ENCODE measurements at places on chromosomes 16 and 17.

DNA sequence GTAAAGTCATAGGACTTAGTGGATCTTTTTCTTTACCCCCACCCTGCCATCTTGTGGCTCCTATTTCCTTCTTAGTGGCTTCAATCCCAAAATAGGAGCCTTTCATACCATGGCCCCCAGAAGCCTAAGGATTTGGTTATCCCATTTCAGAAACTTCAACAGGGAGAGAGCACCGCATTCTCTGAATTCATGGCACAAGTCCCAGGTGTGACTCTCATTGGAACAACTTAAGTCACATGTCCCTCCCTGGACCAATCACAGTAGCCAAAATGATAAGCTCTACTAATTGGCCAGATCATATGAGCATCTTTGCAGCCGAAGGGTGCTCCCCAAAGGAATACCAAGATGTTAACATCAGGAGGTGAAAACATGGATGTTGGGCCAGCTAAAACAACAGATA, 43.2 kb downstream of the AXIN2 start:
- DNase-seq = no peak

DNA sequence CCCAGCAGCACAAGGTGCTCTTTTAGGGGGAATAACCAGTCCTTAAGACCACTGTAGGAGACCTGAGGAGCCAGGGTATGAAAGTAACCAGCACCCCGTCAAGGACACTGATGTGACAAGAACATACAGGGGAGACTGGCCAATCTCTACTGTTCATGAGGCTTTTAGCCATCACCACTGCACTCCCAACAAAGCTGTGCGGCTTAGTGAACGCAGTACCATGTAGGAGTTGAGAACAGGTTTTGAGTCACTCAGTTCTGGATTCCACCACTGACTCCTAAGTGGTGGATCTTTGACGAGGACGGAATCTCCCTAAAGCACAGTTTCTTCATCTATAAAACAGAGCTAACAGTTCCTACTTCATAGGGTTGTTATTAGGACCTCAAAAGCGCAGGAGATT, 26.8 kb downstream of the COG4 start:
- no peak for DNase-seq

GRCh38 chr17:12730931-12731521, 58.3 kb upstream of the ARHGAP44 start:
- no peak for DNase-seq

GRCh38 chr17:13024526-13025257, 6.9 kb upstream of the ELAC2 start:
- DNase-seq = no peak

DNA sequence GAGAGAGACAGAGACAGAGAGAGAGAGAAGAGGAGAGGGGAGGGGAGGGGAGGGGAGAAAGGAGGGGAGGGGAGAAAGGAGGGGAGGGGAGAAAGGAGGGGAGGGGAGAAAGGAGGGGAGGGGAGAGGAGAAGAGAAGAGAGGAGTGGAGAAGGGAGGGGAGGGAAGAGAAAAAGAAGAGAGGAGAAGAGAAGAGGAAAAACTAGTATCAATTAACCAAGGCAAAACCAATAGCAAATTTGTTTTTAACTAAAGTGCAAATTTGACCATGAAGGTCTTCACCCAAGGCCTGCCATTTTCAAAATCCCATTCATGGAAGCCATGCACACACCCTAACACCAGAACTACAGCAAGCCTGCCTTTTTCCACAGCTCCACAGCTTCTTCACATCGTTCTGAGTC, 16.6 kb downstream of the GRIN2A start:
- no peak for DNase-seq

DNA sequence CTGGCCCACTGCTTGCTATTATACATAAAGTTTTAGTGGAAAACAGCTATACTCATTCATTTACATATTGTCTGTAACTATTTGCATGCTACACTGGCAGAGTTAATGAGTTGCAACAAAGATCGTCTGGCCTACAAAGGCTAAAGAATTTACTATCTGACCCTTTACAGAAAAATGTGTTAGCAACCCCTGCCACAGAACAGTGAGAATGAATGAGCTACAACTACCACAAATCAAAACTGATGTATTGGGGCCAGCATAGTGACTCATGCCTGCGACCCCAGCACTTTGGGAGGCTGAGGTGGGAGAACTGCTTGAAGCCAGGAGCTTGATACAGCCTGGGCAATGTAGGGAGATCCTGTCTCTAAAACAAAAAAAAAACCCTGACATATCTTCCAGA, 92.7 kb downstream of the MYH11 start:
- no peak for DNase-seq

DNA sequence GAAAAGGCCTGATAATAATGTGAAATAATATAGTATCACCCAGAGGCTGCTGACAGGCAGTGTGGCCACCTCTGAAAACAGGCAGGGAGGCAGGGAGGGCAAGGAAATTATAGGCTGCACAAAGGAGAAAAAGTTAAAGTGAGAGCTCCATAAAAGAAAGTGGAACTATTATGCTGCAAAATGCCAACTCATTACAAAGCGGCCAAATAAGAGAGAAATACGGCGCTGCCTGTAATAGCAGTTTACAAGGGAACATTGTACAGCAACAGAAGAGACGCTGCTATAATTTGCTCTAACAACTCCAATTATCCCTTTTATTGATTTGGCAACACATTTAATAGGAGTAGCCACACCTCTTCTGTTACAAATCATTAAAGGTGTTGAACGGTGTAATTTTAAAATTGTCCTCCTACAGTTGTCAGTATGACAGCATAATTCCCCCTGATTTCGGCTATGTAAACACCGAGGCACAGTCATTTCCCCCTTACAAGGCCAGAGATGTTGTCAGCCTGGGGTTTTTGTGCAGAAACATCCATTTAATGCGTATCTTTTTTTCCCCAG, 120.3 kb downstream of the MRM1 start:
- no peak for DNase-seq

GRCh38 chr17:21201298-21201595, 12.7 kb downstream of the TMEM11 start:
- no peak for DNase-seq

GRCh38 chr16:9922441-9922840, 259.8 kb downstream of the GRIN2A start:
- DNase-seq = no peak

- DNase-seq = no peak
Observed at GRCh38 chr16:79950932-79951719, 350.6 kb upstream of the MAF start.

GRCh38 chr16:22321340-22322001, 24.3 kb downstream of the POLR3E start:
- no peak for DNase-seq

- DNase-seq = no peak
Observed at GRCh38 chr16:24851700-24852099, 5.9 kb downstream of the SLC5A11 start.

DNA sequence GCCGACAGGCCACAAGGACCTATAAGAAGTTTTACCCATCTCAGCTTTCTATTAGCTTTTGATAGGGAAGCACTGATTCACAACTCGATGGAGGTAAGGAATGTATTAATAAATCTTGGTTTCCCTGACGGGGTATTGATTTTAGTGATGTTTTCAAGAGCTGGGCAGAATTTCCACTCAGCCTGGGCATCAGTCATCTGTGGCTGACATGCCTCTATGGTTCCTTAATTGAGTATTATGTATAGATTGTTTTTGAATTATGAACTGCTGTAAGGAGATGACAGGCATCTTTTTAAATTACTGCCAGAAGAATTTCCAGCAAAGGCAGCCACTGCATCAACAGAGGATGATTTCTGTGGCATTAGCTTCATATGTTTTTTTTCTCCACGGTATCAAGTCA, 128.6 kb downstream of the CPPED1 start:
- no peak for DNase-seq

All from esophagus squamous epithelium (tissue), 5 donors.